ENCODE measurements at places on chromosomes 7 and 10.
A peak's percentile ranks its signal among the peaks of the same experiment; 100 is the strongest.

GRCh38 chr7:95589031-95589430 is 7.3 kb downstream of the PDK4 start:
- no peak for DNase-seq

DNA sequence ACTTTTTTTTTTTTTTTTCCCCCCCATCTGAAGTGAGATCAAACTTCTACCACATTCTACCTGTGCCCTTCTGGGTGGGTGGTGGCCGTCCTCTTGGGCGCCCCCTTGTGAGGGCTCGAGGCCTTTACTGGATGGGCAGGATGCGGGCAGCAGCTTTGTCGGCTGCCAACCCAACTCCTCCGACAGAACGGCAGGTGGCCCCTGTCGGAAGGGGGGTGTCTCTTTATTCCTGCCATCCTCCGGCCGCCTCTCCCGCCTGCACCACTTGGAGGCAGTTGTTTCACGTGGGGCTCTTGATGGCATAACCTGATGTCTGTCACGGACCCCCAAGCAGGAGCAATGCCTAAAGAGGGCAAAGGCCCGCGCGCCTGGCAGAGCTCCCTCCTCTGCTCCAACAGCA is 31.0 kb downstream of the AMZ1 start:
- DNase-seq, result no peak

DNA sequence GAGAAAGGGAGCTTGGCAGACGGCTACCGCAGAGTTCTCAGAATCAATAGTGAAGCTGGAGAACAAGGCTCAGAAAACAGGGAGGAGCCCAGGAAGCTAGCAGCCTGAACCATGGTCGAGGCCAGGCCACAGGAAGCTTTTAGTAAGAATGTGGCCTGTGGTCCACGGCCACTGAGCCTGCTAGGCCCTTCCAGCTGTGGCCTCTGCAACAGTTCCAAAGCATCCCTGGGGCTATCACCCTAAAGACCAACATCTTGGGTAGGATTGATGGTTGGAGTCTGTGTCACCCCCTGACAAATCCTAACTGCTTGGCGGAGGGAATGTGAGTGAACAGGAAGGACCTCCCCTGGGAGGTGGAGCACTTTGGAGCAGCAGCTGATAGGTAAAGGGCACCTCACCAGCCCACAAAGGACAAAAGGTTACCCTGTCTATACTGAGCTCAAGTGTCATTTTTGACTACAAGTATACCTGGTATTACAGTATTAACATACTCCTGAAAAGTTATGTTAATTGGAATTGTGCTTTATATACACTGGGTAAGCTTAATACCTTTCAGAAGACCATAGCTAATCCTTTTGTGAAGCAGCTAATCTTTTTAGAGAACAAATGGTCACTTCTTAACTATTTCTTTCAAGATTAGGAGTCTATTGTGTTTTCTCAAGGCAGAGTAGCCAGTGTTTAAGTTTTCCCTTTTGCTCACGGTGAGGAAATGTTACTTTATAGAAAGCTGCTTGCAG is 18.7 kb downstream of the PTPRE start:
- DNase-seq, result no peak

DNA sequence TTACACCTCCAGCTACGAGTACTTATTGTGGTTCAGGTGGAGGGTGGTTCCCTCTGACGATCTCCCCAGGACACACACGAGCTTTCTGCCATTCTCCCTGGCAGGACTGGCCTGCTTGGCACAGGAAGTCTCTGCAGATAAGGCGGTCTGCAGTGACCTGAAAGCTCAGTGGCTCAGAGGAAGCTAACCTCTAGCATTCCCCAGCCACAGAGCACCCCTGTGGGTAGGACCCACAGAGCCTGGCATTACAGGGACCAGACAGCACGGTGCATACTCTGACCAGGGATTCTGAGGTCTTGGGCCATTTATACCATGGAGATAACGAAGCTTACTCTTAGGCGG is 1.9 kb upstream of the GPR146 start:
- DNase-seq, result no peak

- DNase-seq, result no peak
These were observed 116.2 kb downstream of the PARP12 start for GRCh38 chr7:139946533-139946932.

DNA sequence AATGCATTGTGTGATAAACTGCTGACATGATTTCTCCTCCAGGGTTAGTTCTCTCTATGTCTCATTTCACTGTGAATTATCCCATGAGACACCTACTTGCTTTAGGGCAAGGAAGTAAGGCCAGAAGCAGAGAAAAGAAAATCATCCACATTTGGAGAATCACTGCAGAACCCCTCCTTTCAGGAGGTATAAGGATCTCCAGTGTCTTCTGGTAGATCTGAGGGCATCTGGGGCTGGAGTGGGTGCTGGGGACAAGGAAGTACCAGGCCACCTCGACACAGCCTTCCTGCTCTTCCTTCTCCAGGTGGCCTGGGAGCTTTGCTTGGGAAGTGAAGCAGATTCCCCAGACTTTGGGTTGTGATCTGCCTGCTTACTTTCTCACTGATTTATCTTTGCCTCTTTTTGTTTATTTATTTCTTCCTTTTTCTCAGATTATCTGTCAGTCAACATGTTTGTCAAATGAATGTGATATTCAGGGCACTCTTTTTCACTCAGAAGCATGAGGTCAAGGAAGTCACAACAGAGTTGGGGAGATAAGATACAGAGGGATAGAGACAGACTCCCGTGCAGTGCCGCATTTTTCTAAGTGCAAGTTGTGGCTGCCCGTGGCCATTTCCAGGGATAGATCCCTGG is 12.4 kb upstream of the CAMK2G start:
- peak; percentile 11 for DNase-seq

DNA sequence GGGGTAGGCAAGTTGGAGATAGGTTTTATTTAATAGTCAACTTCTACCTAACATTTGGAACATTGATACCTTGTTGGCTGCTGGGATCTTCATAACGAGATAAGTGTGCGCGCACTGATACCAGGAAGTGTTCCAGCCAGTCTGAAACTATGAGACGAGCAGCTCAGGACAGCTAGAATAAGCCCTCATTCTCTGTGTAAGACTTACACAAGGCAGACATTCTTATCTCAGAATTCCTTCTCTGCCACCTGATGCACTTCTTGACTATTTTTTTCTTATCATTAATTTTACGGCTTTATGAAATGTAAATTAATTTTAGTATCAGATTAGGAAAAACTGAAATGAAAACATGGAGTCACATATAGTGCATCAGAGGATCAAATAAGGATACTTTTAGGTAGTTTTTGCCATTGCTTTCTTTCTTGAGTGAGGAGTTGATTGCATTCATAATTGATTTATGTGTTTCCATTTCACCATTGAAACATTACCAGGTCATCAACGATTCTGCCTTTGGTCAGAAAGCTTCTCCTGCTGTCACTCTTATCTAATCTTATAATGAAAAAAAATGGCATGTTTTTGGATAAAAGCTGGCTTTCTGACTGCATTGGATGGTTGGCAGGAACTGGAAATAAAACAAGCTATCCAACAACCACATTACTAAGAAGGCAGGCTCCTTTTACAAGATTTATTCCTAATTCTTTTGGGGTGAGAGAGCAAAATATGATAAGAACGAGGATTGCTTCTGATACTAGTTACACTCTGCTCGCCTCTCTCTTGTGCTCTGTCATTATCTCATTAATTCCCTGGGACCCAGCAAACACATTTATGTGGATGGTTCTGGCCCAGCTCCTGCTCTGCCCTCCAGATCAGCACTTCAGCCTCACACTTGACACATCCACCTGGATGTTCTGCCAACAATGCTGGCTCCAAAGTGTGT is 40.4 kb upstream of the ABCB5 start:
- DNase-seq, result no peak

GRCh38 chr7:49800031-49800430 is 26.6 kb downstream of the VWC2 start:
- DNase-seq, result no peak

GRCh38 chr10:79472951-79473350 is 27.5 kb upstream of the ZCCHC24 start:
- DNase-seq, result no peak

- DNase-seq, result no peak
These were observed 189.4 kb downstream of the FRMD4A start for GRCh38 chr10:14141283-14141682.

- no peak for DNase-seq
These were observed 14.6 kb upstream of the C10orf71 start for GRCh38 chr10:49284356-49284755.

GRCh38 chr7:140048138-140048537 is 14.6 kb downstream of the PARP12 start:
- no peak for DNase-seq

DNA sequence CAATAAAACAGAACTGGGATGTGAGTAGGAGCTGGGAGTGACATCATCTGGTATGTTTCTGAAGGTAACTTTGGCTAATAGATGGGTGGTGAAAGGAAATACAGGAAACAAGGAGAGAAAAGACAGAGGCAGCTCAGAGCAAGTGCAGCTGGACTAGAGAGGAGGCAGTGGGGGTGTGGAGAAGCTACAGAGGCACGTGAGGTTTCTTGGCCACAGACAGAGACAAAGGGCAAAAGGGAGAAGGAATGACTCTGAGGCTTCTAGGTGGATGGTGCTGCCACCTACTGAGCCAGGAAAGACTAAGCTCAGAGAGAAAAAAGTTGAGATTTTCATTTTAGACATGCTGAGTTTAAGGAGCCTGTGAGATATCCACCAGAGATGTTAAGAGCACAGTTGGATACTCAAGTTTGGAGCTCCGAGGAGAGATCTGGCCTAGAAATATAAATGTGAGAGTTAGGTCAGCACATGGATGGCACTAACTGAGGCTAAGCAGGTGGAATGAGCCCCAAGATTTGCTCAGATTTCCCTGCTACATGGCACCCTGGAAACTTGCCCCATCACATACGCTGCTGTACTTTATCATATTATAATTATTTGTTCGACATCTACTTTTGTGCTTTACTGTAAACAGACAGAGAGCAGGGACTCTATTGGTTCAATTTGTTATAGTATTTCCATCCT is 293.0 kb upstream of the IMMP2L start:
- peak; percentile 38 for DNase-seq

DNA sequence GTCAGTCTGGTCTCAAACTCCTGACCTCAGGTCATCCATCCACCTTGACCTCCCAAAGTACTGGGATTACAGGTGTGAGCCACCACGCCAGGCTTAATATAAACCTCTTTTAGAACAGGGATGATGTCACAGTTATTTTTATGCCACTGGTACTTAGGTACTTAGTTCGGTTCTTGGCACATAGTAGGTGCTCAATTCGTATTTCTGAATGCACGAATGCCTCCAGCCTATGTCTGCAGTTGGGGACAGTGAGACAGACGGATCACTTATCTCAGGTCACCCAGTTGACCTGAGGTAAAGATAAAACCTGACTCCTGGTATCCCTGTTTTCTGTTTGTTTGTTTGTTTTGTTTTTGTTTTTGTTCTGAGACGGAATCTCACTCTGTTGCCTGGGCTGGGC is 6.1 kb upstream of the NAT16 start:
- no peak for DNase-seq

DNA sequence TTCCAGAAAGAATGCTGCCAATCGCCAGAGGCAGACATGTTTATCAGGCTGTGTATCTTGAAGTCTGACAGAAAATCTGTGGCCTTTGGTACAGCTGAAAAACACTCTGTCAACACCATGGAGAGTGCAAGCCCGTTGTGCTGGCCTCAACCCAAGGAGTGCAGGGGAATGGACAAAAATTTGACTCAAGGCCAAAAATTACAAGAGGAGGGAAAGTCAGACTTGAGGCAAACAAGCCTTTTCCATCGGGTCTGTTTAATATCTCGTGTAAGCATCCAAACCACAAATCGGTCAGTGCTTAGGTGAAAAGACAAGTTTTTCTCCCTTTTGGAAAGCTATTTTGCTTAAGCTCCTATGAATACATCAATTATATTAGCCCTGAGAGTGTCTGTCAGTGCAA is 305.3 kb upstream of the NFE2L3 start:
- DNase-seq, result peak; percentile 69

DNA sequence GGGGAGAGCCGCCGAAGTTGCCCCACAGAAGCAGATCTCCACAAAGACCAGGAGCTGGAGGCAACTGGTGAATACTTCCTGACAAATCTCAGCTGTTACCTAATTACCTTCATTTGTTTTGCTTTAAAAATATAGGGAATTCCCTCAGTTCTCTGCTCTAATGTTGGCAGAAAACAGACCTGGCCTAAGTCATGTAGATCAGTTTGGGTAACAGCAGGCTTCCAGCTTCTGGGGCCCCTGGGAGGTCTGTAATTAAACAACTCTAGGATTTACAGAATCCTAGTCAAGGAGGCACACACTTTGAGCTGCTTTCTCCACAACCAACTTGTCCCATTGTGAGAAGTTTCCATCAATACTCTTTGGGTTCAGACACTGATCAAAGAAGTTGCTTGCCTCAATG is 123.4 kb downstream of the HTR7 start:
- DNase-seq, result no peak

DNA sequence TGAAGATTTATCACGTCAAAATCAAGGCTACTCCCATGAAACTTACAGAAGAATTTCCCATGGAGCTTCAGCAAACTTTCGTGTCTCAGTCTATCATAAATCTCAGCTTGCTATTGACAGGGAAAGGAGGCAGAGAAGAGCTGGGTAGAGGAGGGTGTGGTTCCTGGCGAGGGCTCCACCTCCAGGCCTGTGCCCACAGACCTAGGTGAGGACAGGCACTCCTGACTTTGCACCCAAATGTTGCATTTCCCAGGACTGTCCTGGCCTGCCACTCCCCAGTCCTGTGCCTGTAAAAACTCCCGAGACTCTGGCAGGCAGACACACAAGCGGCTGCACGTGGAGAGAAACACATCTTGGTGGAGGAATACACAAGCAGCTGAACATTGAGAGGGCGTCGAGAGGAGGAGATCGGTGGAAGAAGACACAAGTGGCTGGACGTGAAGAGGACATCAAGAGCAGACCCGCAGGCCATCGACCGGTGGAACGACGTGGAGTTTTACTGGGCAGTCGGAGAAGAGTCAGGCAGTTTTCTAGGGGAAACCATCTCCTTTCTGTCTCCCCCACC is 145.1 kb downstream of the CTNNA3 start:
- no peak for DNase-seq

DNA sequence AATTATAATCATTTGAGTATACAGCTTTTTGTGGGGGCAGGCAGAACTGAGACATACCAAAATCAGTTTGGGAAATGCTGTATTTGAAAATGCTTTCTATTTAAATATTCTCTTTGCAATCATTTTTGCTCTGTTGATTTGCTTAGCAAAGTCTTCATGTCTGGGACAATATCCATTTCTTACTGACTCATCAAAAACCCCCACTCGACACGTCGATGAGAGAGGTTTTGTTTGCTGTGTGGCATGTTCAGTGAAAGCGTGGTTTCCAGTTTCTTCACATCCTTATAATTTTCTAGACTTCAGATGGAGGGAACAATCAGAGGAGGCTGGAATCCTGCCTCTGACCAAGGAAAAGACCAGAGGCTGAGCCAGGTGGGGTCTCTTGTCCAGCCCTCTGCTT is 28.9 kb downstream of the HTRA1 start:
- DNase-seq, result no peak

GRCh38 chr7:101877882-101878591 is 60.6 kb downstream of the CUX1 start:
- DNase-seq, result no peak

All from RCC 7860 (cell line).